ENCODE measurements at places on chromosomes 6 and 20. TPM values are rescaled to one million over a fixed set of nuclear protein-coding genes. Genes with fewer than 3 reads are reported as not detected.

GRCh38 chr20:63703976-63704748 lies 3.6 kb downstream of the ARFRP1 start:
- no peak for DNase-seq

GRCh38 chr20:61963149-61963548 lies 102.5 kb downstream of the TAF4 start:
- no peak for DNase-seq

GRCh38 chr6:17138033-17138432 lies 36.2 kb downstream of the STMND1 start:
- DNase-seq = no peak

PRL gene
- 0.11 TPM for total RNA-seq

DNA sequence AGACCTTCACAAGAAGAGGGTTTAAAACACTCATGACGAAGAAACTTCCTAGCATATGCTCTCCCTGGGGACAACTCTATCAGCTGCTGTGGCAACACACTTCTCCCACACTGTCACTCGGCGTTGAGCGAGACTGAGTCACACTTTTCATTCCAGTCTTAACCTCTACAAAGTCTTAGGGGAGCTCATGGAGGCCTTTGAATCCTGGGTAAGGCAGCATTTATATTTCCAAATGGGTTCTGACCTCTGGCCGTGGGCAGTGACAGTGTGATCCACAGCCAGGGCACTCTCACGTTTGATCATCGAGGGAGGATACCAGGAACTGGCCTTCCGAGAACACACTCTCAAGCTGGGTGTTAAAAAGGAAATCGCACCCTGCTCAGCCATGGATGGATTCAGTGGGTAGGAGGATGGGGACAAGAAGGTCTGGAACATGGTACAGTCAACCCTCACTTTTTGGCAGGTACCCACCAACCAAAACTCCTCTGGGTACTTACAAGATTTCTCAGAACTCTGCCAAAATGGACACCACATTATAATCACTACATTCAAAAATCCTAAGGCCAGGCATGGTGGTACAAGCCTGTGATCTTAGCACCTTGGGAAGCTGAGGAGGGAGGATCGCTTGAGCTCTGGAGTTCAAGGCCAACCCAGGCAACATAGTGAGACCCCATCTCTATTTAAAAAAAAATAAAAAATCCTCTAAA lies 19.6 kb downstream of the RRBP1 start:
- no peak for DNase-seq

MYT1 gene
- 6.1 TPM for total RNA-seq

TCP11 gene
- 2.0 TPM for total RNA-seq

- no peak for DNase-seq
Measured at GRCh38 chr6:5181510-5182317, 79.0 kb downstream of the LYRM4 start.

DNA sequence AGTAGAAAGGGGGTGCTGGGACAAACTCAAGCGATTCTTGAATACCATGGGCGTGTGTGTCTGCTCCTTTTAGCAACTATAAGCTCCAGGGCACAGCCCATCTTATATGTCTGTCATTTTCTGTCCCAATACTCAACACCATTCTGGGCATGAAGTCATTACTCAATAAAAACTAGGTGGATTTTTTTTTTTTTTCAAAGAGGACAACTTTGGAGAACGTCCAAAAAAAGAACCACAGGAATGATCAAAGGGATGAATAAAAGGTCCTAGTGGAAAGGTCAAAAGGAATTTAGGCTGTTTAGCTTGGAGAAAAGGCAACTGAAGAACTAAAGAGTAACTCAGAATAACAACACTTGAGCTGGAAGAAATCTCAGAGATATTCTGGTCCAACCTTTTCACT lies 24.4 kb downstream of the UQCC1 start:
- DNase-seq = no peak

FYN gene
- total RNA-seq = 273 TPM

SLC25A27 gene
- 43.5 TPM for total RNA-seq

DNA sequence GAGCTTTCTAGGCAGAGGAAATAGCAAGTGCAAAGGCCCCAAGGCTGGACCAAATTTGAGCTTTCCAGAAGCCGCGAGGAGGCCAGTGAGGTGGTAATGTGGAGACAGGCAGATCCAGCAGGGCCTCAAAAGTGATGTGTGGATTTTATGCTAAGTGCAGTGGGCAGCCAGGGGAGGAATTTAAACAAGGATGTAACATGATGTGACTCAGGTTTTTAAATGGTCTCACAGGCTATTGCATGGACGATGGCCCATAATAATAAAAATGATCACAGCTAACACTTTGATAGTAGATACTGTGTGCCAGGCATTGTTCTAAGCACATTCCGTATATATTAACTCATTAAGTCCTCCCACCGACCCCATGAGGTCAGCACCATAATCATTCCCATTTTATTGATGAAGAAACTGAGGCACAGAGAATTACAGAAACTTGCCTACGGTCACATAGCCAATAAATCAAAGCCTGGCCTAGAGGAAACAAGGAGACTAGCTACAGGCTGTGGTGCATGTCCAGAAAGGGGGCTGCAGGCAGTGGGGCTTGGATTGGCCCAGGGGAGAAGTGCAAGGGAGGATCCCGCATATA lies 18.0 kb upstream of the PREX1 start:
- no peak for DNase-seq

- no peak for DNase-seq
Measured at GRCh38 chr6:52760105-52760765, 3.0 kb downstream of the GSTA2 start.

- no peak for DNase-seq
Measured at GRCh38 chr6:41342241-41342640, 6.8 kb downstream of the NCR2 start.

- no peak for DNase-seq
Measured at GRCh38 chr6:159059885-159060506, 15.2 kb upstream of the TAGAP start.

DNA sequence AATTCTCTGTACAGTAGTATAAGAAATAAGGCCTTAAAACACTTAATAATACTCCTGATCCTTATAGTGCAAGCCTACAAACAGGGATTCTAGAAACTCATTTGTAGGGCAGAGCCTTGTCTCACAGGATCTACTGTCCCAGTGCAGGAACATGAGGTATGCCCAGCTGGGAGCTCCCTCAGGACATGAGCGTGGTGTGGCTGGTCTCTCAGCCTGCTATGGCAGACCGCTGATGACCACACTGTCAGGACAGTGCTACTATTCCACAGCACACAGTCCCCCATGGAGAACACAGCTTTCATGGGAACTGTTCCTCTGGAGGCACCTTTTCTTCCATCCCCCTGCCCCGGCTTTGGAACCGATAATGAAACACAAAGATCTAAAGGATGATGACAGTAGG lies 53.0 kb downstream of the SERAC1 start:
- DNase-seq = no peak

NCOA6 gene
- 18.6 TPM for total RNA-seq

GRCh38 chr6:127058027-127058426 lies 60.4 kb upstream of the RSPO3 start:
- no peak for DNase-seq

EPB41L1 gene
- 152 TPM for total RNA-seq

DNA sequence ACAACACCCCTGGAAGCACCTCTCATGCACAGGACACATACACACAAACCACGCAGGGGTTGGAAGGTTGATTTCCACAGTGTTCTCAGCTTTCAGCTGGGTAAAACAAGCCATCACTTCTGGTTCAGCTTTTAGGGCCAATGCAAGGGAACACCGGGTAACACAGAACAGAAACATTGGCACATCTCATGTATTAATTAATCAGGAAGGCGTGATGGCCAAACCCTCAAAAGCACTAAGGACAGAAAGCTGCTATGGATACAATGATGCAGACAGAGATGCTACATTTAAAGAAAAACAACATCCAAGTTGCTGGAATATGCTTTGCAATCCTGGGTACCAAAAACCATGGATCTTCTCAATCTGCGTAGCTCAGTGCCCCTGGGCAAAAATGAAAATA lies 104.3 kb upstream of the BEND6 start:
- DNase-seq = peak; percentile 50

DNA sequence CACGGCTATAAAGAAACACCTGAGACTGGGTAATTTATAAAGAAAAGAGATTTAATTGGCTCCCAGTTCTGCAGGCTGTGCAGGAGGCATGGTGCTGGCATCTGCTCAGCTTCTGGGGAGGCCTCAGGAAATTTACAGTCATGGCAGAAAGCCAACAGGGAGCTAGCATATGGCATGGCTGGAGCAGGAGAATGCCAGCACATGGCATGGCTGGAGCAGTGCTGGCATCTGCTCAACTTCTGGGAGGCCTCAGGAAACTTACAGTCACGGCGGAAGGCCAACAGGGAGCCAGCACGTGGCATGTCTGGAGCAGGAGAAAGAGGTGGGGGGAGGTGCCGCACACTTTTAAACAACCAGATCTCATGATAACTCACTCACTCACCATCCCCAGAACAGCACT lies 32.5 kb upstream of the DACT2 start:
- DNase-seq = no peak

SLC17A1 gene
- not detected for total RNA-seq

DNA sequence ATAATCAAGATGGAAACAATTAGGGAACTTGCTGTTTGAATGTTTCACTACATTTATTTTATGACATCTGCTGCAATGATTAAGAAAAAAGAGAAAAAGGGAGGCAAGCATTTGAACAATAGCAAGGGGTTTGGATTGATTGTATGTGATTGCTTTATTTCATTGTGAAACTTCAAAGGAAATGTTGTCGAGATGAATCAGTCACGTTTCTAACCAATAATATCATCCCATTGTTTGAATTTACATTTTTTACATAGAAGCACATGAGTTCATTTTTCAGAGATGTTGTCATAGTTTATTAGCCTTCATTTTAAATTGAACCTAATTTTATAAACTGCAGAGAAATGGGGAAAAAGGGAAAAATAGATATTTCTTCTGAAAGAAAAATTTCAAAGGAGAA lies 572.0 kb downstream of the KIF16B start:
- DNase-seq = no peak

DNA sequence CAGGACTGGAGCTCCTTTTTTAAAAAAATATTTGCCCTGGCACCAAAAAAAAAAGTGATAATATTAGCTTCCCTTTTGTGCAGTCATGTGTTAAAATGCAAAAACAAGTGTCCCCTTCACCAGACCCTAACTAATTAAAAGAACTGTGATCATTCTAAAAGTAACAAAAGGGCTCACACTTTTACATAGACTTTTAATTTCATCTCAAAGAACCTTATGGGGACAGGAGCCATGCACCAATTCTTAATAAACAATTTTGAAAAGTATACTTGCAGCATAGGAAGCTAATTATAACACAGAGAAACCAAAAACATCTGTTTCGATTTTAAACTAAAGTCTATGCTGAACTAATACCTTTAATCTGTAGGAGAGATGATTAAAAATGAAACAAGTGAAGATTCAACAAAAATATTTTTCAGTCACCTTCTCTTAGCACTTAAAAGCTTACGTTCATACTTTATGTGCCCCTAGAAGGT lies 17.3 kb downstream of the STX7 start:
- no peak for DNase-seq

EZR gene
- total RNA-seq = 114 TPM

HLA-DPA1 gene
- total RNA-seq = 23.1 TPM

GRCh38 chr6:5681480-5681879 lies 325.2 kb downstream of the NRN1 start:
- no peak for DNase-seq

RIPOR2 gene
- total RNA-seq = 31.1 TPM

DNA sequence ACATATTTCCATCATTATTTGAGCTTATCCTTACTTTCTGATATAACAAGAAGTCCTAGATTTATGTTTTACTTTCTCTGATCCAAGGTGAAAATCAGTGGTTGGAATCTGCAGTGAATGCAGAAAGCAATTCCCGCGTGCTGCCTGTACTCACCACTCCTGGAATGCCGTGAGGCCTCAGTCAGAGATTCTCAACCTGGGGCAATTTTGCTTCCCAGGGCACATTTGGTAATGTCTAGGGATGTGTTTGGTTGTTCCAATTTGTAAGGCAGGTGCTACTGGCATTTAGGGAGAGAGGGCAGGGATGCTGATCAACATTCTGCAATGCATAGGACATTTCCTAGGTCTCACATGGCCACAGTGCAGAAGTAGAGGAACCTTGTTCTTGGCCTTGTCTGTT lies 23.9 kb downstream of the CST4 start:
- DNase-seq = no peak
